ENCODE measurements at places on chromosomes 4 and X.

DNA sequence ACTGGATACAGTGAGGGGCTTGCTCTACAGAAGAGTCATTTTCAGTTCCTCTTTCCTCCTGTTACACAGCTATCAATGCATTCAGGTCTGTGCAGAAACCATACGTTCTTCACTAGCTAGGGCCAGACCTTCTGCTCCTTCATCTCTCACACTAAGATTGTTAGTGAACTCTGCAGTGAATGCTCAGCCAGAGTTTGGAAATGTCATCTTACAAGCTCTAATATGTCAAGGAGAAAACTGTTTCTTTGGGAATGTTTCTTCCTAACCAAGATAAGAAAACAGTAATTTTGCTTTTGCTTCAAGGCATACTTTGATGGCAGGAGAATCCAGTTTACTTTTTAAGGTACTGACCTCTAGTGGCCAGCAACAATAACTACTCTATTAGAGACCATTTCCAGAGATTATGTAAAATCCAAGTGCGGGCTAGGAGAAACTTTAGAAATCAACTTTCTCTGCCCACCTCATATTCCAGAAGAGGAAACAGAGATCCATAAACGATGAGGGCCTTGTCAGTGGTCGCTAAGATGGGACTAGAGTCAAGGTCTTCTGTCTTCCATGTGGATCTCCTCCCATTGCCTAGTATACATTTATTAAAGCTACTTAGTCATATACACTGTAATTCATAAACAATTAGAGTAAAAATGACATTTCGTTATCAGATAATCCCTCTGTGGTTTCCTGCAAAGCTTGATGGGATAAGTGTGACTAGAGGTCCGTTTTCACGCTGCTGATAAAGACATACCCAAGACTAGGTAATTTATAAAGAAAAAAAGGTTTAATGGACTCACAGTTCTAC lies 12.1 kb upstream of the CC2D2A start:
- DNase-seq, result no peak

- DNase-seq, result no peak
These were observed 81.9 kb downstream of the HPRT1 start for GRCh38 chrX:134541906-134542305.

GRCh38 chr4:185847352-185848097 lies 35.5 kb upstream of the SORBS2 start:
- no peak for DNase-seq

- no peak for DNase-seq
These were observed 22.7 kb upstream of the TBC1D14 start for GRCh38 chr4:6886886-6887285.

DNA sequence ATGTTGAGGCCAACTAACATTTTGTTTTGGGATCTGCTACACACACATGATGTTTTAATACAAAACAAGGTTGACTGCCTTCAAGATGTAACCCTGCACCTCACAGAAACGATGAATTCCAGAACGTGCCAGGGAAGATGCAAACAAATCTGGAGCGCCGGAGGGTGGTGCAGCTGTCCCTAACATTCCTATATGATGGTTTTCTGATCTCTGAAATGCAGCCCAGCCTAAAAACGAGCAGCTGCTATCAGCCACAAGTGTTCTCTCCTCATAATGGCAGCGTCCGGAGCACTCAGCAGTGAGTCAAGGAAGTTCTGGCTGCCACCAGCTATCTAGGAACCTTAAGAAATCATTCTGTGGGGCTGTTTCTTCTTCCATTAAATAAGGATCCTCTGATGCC lies 333.4 kb downstream of the NR3C2 start:
- DNase-seq, result no peak

GRCh38 chrX:95953564-95953963 lies 731.1 kb upstream of the DIAPH2 start:
- no peak for DNase-seq

GRCh38 chr4:184216515-184216914 lies 1.2 kb downstream of the ENPP6 start:
- DNase-seq, result no peak

- no peak for DNase-seq
These were observed 12.4 kb upstream of the NAP1L5 start for GRCh38 chr4:88709989-88710388.

- no peak for DNase-seq
These were observed 218.7 kb upstream of the SPOCK3 start for GRCh38 chr4:167452922-167453430.

DNA sequence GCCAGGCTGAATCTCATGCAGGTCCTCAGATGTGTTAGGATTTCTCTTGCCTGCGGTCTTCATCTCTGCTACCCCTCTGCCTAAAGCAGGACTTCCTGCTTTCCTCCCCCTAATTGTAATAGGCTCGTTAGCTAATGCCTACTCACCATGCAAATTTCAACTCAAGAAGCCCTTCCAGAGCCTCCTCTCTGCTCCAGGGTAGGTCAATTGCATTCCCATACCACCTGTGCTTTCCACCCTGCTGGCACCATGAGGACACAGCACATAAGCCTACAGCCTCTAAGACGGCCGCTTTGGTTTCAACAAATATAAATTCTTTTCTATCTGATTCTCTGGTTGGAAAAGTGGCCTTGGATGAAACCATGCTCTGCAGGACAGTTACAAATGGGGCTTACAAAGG lies 93.9 kb downstream of the QDPR start:
- no peak for DNase-seq

DNA sequence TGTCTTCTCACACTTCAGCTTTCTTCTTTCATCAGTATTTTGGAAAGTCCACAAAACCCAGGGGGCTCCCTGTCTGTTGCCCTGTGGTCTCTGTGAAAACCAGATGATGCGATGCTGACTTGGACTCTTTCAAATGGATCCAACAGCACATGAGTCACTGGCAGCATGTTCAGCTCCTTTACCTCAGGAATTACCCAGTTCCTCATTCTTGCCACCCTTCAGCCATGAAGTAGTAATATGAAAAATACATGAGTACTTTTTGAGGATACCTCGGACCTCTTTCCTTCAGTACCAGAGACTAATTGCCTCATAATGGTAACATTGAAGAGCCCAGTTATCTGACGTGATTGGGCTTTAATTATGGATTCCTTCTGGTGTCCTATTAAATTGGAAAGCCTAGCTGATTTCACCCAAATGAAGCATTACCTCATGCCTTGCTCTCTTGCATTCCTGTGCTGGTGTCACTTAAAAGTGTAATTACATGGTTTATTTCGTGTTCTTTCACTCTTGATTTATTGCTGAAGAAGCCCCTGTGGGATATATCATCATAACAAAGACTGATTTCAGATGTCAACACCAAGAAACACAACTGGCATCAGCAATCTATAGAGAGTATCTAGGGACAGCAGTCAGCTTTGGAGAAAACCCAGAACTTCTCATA lies 63.4 kb downstream of the NFKB1 start:
- no peak for DNase-seq

GRCh38 chr4:76606645-76607265 lies 171.7 kb downstream of the SHROOM3 start:
- no peak for DNase-seq

GRCh38 chr4:81635739-81636138 lies 164.0 kb upstream of the RASGEF1B start:
- no peak for DNase-seq

DNA sequence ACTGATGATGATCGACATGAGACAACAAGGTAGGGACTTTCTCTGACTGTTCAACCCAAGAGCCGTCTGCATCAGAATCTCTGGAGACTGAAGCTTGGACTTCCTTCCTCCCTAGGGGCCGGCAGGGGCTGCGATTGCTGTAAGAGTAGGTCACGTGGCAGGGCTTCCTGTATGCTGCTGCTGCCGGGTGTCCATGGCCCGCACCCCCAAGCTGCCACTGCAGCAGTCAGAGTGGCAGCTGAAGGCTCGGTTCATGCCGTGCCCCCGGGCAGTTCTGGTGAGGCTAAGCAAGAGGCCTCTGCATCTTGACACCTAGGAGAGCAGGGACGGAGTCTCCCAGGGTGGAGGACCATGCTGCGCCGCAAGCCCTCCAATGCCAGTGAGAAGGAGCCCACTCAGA lies at the start of gene SASH3:
Gene SASH3, plus strand, starts transcription at position 203 of the 400 bp plus-strand sequence. Its CDS starts 149 bp downstream, at position 352.
- DNase-seq, result no peak

GRCh38 chr4:156931267-156931666 lies 40.3 kb downstream of the PDGFC start:
- no peak for DNase-seq

- no peak for DNase-seq
These were observed 66.0 kb upstream of the TENM3 start for GRCh38 chr4:182177166-182177565.

GRCh38 chrX:98956014-98956413 lies 1454.1 kb downstream of the PCDH19 start:
- no peak for DNase-seq

- DNase-seq, result no peak
These were observed 25.3 kb downstream of the ADD1 start for GRCh38 chr4:2868877-2869487.

GRCh38 chrX:107780525-107780924 lies 3.0 kb downstream of the NCBP2L start:
- DNase-seq, result no peak

- DNase-seq, result no peak
These were observed 39.8 kb downstream of the PLK4 start for GRCh38 chr4:127920521-127920920.

- DNase-seq, result no peak
These were observed 98.6 kb upstream of the SCML1 start for GRCh38 chrX:17638731-17639130.

DNA sequence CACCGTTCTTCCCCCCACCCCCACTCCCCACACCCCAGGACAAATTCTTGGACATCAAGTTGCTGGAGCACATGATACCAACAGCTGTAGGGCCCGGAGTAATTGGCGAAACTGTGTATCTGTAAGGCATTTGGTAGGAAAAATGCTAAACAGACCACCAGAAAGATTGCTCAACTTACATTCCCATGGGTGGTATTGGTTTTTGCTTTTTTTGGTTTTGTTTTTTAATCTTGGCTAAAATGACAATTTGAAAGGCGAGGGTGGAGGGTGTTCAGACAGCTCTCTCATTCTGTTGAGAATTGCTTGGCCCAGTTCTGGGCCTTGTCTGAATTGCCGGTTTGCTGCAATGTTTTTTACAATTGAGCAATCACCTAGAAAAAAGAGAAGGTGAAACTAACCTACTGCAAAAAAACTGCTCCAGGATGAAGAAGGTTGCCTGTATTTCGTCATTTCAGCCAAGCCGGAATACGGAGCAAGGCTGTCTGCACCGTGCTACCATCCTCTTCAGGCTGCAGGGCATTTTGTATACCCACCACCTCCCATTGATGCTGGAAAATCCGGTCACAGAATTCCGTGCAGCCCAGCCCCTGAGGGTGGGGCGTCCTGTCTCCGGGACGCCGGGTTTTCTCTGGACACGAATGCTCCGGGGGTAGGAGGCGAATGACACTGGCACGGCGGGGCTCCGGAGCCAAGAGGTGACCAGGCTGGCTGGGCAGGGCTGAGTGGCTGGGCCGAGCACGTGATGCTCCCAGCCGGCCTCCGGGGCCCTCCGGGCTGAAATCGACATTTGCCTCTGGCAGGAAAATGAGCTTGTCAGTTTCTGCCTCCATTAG lies at the start of gene CLCN4:
Gene CLCN4, plus strand, starts transcription at position 777 of the 833 bp plus-strand sequence. CDS start 28,058 bp downstream, outside the sequence.
- no peak for DNase-seq

DNA sequence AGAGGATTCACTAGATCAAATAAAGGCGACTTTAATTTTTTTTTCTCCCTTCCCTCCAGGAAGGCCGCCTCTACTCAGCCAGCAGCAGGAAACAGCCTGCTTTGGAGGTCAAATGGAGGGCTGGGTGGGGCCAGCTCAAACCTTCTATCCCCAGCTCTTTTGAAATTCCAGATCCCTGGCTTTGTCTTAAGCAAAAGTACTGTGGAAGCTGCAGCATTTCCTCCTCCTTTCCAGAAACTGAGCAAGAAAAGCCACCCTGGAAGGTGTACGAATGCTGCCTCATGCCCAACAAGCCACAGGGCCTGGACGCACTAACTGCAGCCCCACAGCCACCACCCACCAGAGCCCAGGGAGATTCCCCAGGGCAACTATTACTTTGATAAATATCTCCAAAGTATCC lies 55.1 kb upstream of the ZCCHC13 start:
- DNase-seq, result no peak

DNA sequence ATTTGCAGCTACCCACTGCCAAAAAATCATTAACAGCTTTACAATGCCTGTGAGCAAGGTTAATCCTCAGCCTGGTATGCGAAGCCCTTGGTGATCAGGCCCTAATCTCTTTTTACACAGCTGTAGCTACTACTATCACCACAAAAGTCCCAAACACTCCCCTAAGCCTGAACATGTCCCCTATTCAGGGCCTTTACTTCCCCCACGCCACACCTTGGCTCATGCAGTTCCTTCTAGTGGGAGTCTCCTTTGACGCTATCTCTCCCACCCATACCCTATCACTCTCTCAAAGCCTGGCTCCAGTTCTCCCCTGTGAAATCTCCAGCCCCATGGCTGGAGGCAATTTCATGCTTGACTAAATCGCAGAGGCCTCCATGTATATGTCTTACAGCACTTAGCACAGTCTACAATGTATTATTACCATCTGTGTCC lies 90.6 kb upstream of the CBR4 start:
- no peak for DNase-seq

- no peak for DNase-seq
These were observed 78.3 kb upstream of the C1QTNF7 start for GRCh38 chr4:15349531-15349935.

GRCh38 chr4:147790412-147790811 lies 58.5 kb downstream of the ARHGAP10 start:
- DNase-seq, result no peak

GRCh38 chr4:187666034-187666433 lies 329.5 kb upstream of the ZFP42 start:
- no peak for DNase-seq

DNA sequence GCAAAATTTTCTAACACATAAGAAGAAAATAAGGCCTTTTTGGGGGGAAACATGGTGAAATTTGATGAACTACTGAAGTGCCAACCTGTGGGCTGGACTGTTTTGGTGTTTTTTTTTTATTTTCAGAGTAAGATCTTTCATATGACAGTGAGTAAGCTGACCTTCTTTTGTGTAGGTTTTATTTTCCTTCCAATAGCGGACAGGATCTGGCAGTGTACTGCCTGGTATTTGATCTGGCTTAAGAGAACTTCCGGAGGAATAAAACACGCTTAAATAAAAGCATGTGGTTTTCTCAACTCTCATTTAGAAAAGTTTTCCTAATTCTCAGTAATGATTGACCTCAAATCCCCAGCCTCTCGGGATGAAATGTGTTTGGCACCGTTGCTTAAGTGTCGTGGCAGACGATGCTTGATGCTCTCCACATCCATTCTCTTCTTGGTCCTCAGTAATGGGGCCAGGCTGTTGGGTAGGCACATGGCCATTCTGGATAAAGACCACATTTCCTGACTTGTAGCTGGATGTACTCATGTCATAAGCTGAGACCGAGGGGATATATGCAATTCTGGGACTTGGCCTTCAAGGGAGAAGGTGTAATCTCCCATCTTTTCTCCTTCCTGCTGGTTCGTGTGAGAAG lies 65.6 kb upstream of the PDLIM3 start:
- DNase-seq, result no peak

DNA sequence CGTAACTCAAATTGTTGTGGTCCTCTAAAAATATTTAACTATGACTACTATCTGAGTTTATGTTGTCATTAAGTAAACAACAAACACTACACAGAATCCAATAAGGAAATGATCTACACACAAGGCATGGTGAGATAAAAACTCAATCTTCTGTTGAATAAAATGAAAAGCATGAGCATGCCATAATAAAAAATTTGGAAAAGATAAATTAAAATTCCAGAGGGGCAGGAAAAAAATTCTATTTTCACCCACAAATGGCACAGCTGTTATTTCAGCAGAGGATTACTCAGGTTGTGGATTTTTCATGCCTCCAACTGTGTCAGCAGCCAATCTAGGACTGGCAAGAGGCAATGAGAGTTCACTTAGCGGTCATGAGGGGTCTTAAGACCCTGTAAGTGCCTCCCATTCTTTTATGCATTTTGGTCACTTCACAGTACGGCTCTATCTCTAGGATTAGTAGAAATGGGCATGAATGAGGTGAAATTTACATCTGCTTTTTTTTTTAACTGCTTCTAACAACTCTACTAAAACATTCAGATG lies 639.8 kb upstream of the DIPK2B start:
- DNase-seq, result no peak
